Activated CD8-positive, alpha-beta memory T cell treated with anti-CD3 and anti-CD28 coated beads for 24 hours (primary cell): ENCODE measurements at places on chromosomes 12 and 14.

DNA sequence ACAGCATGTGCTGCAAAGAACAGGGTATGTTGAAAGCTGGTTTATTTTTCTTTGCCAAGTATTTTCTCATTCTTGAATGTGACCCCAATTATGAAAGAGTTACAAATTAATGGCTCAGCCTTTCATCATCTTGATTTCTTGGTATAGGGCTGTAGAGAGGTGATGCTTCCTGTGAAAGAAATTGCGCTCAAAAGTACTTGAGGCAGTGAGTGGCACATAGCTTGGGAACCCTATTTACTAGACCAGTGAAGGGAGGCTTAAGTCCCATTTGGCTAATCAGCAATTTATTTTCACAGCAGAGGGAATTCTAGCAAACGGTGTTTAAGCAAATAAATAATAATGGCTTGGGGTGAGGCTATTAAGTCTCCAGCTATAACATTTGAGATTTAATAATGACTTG, 153.9 kb upstream of the MIS18BP1 start:
- no peak for DNase-seq

DNA sequence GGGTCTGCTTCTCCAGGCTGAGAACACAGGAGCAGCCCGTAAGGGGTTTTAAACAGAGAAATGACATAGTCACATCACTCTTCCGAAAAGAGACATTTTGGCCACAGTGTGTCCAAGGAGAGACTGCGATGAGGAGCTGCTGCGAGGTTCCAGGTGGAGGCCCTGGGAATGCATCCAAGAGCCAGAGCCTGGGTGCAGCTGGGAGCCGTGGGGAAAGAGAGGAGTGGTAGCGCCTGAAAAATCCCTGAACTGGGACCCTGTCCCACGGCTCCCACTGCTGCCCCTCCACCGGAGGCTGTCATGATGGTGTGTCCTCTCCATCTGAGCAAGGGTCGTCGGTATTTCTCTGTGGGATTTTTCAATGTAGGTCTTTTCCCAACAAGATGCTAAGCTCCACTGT, 146.9 kb downstream of the BCL11B start:
- peak; percentile 7 for DNase-seq

GRCh38 chr12:120376934-120377572, 8.1 kb upstream of the MSI1 start:
- DNase-seq = no peak

GRCh38 chr12:29582146-29582545, 84.7 kb upstream of the OVCH1 start:
- no peak for DNase-seq

DNA sequence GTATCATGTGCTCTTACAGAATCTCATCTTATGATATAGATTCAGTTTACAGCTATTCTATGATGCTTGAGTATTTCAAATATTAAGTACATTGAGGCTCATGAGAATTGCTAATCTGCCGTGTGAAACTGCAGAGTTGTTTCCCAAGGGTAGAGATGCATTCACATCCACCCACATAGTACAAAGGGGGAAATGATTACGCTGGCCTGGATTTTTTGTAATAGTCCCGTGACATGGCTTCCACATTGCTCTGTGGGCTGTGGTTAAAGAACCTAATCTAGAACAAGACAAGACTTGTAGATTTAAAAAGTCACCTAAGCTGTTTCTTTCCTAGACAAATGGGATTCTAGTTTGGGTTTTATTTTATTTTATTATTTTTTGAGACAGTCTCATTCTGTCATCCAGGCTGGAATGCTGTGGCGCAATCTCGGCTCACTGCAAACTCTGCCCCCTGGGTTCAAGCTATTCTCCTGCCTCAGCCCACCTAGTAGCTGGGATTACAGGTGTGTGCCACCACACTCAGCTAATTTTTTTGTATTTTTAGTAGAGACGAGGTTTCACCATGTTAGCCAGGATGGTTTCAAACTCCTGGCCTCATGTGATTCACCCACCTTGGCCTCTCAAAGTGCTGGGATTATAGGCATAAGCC, 13.0 kb upstream of the RIOX1 start:
- no peak for DNase-seq

- no peak for DNase-seq
Observed at GRCh38 chr12:45224311-45224710, 8.4 kb downstream of the ANO6 start.

DNA sequence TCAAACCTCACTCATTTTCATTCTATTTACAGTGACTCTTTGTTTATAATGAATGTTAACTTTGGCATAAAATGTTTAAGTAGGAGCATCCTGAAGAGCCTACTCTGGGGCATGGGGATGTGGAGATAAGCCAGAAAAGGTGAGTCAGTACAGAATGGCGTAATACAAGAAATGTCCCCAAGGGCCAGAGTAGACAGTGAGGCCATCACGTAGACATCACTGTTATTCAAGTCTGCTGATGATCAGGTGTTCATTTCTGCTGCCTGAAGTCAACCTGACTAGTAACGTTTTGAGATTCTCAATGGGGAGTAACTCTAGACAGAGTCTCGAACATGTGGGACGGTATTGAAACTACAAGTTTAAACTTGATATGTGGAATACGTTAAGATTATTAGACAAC, 47.6 kb upstream of the PKP2 start:
- DNase-seq = no peak

- no peak for DNase-seq
Observed at GRCh38 chr14:70357985-70358384, 1.5 kb downstream of the COX16 start.

DNA sequence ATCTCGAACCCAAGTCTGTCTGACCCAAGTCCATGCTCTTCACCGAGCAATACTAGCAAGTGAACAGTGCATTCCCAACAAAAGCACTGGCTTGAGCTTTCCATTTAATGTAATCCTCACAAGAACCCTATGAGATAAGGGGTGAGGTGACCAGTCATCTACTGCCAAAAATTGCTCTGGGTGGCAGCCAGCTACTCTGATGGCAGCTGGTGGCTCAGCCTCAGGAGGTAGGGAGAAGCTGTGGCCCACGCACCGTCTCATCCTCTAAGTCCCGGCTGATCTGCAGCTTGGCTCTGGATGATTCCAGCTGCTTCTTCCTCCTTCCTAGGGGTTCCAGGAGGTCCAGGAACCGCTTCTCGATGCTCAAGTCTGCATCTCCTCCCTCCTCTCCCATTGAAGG, 75.2 kb downstream of the PLEKHG3 start:
- DNase-seq = no peak

- DNase-seq = no peak
Observed at GRCh38 chr14:30796707-30797106, 77.7 kb upstream of the COCH start.

DNA sequence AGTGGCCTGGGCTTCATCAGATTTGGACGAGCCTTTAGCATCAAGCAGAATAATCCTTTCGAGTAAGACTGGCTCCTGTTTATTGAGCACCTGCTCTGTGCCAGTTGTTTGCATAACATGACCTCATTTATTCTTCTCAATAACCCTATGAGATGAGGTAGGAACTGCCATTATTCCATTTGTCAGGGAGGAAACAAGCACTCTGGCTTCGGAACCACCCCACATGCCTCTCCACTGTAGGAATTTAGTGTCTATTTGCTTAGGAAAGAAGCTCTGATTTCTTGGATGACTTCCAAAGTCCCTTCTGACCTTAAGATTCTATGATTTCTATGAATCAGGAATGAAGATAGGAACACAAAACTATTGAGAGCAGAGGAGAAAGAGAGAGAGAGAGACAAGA, 11.0 kb downstream of the SAMD4A start:
- no peak for DNase-seq

DNA sequence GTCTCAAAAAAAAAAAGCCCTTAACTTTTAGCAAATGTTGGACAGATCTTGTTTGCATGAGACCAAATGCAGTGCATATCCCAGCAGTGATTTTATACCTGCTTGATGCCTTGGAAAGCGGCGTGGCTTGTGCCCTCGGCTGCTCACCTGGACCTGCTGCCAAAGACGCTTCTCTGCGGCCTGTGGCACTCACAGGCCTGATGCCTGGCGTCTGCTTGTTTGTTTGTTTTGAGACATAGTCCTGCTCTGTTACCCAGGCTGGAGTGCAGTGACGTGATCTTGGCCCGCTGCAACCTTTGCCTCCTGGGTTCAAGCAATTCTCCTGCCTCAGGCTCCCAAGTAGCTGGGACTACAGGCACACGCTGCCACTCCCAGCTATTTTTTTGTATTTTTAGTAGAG, 5.2 kb downstream of the PGAM5 start:
- no peak for DNase-seq

DNA sequence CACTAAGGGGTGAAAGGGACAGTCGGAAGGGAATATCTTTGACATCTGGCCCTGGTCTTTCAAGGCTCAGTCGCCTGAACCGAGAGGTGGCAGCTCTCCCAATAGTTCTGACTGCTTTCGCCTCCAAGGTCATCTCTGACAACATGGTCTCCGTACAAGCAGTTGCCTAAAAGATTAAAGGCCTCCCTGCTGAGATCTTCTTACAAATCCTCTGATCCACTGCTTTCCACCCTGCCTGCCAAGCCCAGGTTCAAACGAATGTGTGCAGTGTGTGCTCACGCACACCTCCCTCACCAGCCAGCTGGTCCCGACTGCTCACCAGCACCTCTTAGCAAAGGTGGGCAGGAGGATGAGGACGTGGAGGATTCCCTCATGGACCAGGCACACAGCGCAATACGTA, 10.4 kb downstream of the B4GALNT3 start:
- no peak for DNase-seq

DNA sequence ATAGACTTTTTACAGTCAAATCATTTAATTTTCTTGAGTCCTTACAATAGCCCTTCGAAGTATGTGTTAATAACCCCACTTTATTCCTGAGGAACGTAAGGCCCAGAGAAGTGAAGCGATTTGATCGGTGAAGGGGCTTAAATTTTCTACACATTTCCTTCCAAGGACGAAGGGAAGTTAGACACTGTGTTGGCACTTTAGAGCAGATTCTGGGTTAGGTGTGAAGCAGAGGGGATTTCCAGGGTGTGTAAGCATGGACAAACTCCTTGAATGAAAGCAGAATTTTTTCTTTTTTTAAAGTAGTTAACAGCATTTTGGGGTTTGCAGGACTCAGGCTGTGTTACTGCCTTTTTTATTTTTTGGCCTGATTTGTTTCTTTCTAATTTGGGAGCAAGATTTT, 38.9 kb downstream of the PRORP start:
- no peak for DNase-seq

DNA sequence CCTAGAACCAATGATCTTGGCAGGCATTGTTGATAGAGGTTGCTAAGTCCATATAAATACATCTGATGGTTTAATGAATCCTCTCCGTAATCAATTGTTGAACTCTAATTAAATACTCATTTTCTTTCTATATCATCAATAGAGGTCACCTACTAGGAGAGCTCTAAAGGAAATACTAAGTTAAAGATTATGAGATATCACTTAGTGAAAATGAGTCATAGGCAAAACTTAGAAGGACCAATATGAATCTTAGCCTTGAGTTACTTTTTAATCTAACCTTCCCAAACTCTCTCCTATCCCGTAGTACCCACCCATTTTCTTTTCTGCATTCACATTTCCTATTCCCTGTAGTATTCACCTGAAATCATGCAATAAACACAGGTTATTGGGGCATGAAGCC, 50.2 kb downstream of the MBIP start:
- no peak for DNase-seq

DNA sequence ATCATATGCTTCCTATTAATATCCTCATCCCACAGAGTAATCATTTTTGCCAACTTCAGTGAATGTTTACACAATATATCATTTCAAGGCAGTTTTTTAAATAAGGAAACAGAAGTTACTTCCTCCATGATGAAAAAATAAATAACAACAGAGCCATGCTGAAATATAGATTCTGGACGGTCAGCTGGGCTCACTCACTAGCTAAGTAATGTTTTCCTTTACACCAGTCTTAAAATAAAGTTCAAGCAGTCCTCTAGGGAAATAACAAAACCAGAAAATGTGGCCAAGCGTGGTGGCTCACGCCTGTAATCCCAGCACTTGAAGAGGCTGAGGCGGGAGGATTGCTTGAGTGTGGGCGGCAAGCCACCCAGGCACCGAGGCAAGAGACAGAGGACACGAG, 28.7 kb downstream of the AICDA start:
- no peak for DNase-seq

DNA sequence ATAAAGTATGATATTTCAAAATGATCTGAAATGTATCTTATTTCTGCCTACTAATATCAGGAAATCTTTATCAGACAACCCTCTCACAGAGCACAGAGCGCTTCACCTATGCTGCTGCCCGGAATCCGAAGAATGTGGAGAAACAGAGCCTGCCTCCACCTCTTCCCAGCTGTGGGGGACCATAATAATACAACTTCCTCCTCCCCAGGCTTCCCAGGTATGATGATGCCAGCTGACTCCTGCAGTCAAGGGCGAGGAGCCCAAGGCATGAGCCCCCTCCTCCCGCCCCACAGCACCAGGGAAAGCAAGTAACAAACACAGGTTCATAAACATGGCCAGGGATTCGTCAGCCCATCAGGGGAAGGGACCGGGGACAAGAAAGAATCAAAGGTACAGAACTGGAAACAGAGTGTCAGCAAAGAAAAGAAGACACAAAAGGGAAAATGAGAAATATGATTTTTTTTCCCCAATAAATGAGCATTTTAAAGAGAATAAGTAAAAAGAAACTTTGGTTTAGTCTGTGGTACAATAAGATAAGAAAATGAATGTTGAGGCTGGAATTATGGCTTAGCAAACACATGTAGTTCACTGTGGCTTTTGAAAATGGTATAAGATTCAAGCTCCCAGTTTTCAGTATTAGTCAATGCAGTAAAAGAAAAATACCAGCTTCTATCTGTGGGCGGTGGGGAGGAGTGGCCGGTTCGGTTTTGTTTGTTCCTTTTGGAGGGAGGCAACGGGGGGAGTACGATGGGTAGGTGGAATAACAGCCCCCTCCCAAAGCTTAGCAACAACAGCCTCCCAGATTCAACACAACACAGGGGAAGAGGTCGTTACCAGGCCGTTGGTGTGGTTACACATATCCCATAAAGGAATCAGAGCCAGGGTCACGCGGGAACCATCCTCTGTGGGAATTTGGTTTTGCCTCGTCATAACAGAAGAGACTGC, 68.3 kb downstream of the SETD3 start:
- no peak for DNase-seq

DNA sequence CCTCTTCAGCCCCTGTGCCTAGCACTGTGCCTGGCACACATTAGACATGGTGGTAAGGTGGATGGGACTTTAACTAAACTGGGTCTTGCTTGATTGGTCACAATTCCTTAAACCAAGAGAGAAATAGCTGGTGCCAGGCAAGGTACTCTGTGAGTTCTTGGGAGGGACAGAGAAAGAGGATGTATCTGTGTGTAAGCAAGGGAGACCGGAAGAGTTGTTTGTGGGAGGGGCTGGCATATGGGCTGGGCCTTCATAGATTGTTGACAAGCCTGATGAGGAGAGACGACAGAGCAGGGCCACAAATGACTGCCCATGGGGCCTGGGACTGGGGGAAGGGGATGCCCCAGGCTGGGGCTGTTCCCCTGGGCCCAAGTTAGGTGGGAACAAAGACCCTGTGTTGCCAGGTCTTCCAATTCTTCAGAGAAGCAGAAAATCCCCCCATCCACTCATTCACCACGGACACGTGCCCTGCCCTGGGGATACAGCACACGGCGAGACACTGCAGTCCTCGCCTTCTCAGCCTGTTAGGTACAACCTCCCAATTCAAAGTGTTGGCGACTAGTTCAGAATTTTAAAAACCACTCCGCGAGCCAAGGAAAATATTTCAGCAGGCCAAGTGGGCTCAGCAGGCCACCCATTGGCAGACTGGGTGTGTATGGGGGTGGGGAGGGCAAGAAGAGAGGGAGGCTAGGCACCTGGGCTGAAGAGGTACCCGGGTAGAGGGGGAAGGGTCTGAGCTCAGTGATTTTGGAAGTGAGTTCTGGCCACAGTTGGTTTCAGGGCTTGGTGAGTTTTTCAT, 11.4 kb upstream of the CYP46A1 start:
- no peak for DNase-seq

GRCh38 chr14:59354666-59355065, 110.5 kb downstream of the GPR135 start:
- DNase-seq = no peak

GRCh38 chr12:8904665-8905064, 9.6 kb upstream of the PHC1 start:
- DNase-seq = no peak
